ENCODE measurements at places on chromosomes 7 and 10.

- no peak for DNase-seq
Observed at GRCh38 chr10:58734116-58734515, 221.4 kb downstream of the BICC1 start.

DNA sequence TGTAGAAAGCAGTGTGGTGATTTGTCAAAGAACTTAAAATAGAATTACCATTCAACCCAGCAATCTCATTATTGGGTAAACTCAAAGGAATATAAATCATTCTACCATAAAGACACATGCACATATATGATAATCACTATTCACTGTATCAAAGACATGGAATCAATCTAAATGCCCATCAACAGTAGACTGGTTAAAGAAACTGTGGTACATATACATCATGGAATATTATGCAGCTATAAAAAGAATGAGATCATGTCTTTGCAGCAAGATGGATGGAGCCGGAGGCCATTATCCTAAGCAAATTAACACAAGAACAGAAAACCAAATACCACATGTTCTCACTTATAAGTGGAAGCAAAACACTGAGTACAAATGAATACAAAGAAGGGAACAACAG lies 281.5 kb upstream of the MAGI2 start:
- DNase-seq: no peak

DNA sequence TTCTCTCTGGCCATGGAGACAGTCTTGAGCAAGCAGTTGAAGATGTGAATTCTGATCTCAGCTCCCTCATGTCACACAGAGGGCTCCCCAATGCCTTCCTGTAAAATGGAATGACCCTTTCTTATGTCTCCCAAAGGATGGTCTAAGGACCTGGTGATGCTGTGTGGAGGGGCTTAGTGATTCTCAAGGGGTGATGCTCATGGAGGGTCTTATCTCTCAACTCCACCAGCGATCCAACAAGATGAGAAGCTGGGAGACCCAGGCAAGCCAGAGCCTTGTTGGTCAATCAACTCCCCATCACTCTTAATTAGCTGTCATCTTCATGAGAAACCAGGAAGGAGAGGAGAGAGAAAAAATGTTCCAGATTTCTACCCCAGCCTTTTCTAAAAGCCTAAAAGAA lies 78.0 kb upstream of the SORCS3 start:
- DNase-seq: no peak

- DNase-seq: no peak
Observed at GRCh38 chr10:33697016-33697415, 362.5 kb upstream of the NRP1 start.

GRCh38 chr7:129635300-129636029 lies 23.9 kb downstream of the NRF1 start:
- DNase-seq: peak; percentile 36

- no peak for DNase-seq
Observed at GRCh38 chr7:139777133-139777891, 486 bp downstream of the HIPK2 start.

GRCh38 chr7:92150450-92151017 lies 16.3 kb upstream of the CYP51A1 start:
- no peak for DNase-seq

DNA sequence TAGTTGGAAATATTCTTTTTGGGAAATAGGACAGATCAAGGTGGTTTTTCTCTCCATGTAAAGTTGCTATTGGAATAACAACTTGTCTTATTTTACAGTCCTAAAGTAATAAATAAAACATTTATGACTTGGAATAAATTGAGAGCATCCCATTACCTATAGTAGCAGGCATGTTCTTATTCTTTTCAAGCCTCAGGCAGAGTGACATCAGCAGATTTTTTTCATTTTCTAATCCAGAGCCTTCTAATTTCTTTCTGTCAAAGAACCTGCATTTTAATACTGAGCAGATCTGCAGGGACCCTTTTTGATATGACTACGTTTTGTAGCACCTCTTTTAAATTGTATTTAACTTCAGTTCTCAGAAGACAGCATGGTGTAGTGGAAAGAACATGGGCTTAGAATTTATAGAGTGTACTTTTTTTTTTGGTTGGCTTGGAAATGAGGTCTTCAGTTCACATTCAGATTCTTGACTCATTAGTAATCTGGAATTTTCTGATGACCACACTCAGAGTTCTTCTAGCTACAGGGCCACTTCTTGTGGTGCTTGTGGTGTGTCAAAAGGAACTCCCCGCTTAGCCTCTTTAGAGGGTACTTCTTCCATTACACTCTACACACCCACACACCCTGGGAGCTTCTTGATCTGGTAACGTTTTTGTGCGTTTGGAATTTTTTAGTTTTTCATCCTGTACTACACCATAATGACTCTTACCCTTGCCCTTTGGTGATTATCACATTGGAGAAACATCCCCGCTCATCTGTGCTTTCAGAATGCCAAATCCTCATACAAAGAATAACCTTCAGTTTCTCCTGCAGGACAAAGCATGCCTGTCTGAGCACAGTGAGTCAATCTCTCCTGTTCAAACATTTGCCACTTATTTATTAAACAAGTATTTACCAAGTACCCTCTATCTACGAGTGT lies 34.6 kb downstream of the AGK start:
- DNase-seq: no peak

DNA sequence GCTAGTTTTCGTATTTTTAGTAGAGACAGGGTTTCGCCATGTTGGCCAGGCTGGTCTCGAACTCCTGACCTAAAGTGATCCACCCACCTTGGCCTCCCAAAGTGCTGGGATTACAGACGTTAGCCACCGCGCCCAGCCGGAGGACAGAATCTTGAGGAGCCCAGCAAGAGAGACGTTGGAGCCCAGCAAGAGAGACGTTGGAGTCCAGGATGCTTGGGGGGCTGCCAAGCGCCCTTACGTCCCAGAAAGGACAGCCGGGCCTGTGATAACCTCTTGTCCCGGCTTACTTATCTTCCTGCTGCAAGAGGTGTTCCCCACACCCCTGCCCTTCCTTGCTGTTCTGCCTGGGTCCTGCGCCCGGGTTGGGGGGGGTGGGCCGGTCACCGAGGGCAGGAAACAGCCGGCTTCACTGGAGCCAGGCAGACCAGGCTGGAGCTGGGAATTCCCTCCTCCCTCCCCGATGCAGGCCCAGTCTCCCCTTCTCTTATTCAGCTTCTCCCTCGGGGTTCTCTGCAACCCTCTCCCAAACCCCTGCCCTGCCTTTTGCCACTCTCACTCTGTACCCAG lies 1.9 kb upstream of the EPHB4 start:
- no peak for DNase-seq

GRCh38 chr7:118029826-118030422 lies 154.0 kb upstream of the LSM8 start:
- no peak for DNase-seq

GRCh38 chr10:30233186-30233959 lies 115.7 kb downstream of the MTPAP start:
- no peak for DNase-seq

DNA sequence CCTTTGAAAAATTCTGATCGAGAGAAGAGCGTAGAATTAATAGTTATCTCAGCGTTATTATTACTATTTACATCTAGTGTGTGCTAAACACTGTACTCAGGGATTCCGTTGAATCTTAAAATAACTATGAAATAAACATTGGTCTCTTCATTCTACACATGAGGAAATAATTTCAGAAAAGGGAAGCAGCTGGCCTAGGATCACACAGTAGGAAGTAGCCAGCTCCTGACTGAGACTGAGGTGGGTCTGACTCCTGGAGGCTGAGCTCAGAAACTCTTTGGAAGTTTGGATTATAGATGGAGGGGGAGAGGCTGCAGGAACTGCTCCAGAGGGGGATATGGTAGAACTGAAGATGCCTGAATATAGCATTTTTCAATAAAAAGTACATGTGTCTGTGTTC lies 183.9 kb upstream of the WDR11 start:
- DNase-seq: no peak

GRCh38 chr10:120599200-120599724 lies 142.2 kb downstream of the PLPP4 start:
- DNase-seq: no peak

- no peak for DNase-seq
Observed at GRCh38 chr7:30937416-30937815, 25.8 kb downstream of the AQP1 start.

DNA sequence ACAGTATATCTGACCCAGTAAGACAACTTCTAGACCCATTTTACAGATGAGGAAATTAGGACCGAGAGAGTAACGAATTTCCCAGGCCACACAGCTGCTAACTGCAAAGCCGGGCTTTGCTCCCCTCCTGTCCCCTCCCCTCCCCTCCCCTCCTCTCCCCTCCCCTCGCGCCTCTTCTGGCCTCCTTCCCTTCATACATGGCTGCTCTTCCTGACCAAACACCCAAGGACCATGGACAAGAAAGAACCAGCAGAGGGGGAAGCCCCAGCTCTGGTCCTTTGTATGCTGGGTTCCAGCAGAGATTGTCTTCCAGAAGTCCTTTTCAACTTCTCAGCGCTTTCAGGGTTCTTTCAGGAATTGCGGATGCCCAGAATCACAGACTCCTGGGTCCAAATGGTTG lies 3.6 kb upstream of the TMEM72 start:
- no peak for DNase-seq

DNA sequence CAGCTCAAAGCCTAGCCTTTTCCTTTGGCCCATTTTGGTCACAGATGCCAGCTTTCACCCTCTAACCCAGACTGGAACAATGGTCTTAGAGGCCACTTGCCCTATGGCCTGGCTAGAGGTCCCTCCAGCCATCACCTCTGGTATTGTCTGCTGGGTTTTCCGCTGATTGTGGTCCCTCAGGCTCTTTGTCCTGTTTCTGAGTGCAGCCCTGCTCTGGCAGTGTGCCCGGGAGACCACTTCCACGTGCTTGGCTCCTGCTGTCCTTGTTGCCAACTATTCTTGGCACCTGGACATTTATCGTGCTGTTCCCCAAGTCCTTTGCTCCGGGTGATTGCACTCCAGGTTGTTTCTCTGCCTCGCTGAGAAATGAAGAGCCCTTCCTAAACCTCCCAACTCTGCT lies 53.3 kb upstream of the FAM180A start:
- no peak for DNase-seq

- no peak for DNase-seq
Observed at GRCh38 chr7:23710000-23710399, at the start of gene STK31. Gene STK31 (plus strand): TSS chr7:23710219. CDS start chr7:23710286, 67 bp downstream.

GRCh38 chr7:127995881-127996215 lies 35.4 kb downstream of the LRRC4 start:
- DNase-seq: no peak

DNA sequence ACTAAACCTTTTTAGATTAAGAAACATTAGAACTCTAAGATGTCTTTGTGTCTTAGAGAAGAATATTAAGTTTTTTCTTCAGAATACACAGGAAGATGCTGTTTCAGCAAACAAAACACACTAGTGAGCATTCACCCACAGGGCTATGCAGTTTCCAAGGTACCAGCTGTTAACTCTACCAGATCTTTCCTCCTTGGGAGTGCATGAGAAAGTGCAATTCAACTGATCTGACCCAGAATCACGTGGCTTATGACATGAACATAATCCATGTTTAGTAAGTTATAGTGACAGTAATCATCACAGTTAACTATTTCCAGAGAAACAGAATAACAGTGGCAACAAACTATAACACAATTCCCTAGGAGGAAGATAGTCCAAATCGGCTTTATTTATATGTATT lies 270.7 kb downstream of the CACNA2D1 start:
- DNase-seq: no peak

- DNase-seq: no peak
Observed at GRCh38 chr10:110868981-110869380, 2.7 kb upstream of the PDCD4 start.

DNA sequence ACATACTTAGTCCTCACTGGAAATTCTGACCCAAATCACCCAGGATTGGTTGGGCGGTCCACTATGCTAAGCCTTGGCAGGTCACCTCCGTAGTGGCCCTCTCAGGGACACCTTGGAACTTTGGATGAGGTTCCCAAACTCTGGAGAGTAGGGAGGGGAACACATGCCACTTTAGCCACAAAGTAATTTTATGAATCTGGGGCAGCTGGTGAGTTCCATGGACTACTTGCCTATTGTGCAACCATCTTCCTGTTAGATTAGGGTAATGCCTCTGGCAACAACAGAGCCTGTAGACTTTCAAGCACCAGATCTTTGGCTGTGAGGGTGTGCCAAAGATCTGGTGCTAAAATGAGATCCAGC lies 77.7 kb downstream of the ITGB8 start:
- no peak for DNase-seq

- DNase-seq: no peak
Observed at GRCh38 chr10:42594246-42594650, 44.1 kb downstream of the ZNF33B start.

- peak; percentile 56 for DNase-seq
Observed at GRCh38 chr7:150755473-150756099, 18.4 kb downstream of the GIMAP5 start.

DNA sequence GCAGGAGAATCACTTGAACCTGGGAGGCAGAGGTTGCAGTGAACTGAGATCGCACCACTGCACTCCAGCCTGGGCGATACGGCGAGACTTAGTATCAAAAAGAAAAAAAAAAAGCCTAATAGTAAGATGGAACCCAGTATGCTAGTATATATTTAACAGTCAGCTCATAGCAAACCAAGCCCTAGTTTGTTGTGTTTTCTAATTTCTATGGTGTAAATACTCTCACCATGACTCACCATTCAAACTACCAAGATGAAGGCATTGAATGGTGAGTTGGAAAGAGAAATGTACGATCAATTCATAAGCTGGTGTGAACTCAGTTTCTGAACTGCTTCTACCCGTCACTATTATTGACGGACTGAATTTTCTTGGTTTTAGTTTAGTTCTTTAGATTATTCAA lies 173.7 kb upstream of the KAT6B start:
- DNase-seq: no peak

DNA sequence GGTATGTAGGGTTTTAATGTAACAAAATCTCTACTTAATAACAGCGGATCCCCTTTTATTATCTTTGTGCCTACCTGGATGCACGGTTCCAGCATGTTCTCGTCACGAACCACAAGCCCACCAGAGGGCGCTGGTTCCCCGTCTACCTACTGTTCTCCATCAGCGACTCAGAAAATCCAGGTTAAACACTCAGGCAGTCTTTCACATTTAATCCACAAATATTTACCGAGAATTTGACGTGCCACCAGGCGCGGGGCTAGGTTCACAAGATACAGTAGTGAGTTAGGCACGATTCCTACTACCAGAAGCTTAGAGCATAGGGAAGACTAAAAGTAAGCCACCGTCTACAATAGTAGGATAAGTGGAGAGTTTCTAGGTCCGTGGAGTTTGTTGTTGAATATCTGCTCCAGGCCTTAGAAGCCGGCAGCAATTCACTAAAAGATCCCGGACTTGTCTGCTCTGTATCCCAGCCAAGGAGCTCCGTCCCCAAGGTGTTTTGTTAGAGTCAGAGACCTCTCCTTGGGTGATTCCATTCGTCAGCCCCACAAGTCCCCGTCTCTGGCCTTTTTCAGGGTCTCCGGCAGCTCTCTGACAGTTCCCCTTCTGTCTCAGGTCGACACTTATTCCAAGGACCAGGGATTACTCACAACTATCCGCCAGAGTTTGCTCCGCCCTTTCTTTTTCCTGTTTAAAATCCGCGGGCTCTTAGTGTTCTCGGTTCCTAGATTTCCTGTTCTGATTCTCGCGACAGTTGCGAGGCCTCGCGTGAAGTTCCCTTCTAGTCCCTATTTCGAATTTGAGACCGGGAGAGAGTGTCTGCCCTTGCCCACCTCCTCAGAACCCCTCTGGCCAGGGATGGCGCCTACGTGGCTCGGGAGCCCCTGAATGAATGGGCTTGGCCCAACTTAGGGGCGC lies 1.5 kb upstream of the KAZALD1 start:
- DNase-seq: peak; percentile 68

GRCh38 chr10:34907743-34908430 lies 92.8 kb upstream of the PARD3 start:
- no peak for DNase-seq
